PC-3 (cell line): ENCODE measurements at places on chromosomes 6 and 20.

- DNase-seq, result no peak
These were observed 705.5 kb upstream of the MAN1A1 start for GRCh38 chr6:120055071-120055470.

GRCh38 chr6:36629784-36630183 lies 35.6 kb downstream of the SRSF3 start:
- DNase-seq, result no peak

DNA sequence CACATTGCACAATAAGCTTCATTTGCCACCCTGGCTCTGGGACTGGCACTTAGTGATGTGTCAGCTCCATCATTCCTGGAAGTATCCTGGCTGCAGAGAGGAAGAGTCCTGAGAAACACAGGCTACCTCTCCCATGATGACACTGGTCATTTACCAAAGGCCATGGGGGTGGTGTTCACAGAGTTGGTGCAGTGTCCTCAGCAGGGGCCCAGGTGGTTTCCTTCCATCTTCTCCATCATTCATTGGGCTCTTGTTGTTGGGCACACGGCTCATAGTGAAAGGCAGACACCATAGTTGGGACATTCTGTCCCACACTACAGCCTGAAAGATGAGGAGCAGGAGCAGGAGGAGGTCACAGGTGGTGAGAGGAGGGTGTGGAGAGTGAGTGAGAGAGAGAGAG lies 15.8 kb upstream of the CST1 start:
- DNase-seq, result no peak

- DNase-seq, result no peak
These were observed 50.2 kb upstream of the ATXN1 start for GRCh38 chr6:16811277-16811979.

DNA sequence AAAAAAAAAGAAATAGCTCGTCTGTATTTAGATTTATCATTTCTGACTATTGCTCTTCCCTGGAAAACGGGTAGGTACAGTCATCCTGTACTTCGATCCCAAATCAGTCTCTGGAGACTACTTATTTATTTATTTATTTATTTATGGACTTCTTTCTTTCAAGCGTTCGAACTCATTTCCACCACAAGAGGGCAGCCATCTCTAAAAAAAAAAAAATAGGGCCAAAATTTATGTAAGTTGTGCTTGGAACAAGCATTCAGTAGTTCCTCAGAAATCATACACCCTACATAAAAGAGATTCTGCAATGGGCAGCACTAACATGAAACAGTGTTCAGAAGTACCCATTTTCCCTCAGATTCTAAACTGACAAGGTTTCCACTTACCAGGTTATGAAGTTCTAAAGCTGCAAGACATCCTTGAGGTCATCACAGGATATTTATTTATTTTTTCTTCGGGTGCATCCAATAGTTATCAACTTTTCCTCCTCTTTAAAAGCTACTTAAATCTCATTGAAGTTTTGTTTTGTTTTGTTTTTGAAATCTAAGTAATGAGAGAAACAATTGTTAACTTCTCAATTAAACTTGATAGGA lies 1.9 kb upstream of the BMP2 start:
- DNase-seq, result peak; percentile 72

DNA sequence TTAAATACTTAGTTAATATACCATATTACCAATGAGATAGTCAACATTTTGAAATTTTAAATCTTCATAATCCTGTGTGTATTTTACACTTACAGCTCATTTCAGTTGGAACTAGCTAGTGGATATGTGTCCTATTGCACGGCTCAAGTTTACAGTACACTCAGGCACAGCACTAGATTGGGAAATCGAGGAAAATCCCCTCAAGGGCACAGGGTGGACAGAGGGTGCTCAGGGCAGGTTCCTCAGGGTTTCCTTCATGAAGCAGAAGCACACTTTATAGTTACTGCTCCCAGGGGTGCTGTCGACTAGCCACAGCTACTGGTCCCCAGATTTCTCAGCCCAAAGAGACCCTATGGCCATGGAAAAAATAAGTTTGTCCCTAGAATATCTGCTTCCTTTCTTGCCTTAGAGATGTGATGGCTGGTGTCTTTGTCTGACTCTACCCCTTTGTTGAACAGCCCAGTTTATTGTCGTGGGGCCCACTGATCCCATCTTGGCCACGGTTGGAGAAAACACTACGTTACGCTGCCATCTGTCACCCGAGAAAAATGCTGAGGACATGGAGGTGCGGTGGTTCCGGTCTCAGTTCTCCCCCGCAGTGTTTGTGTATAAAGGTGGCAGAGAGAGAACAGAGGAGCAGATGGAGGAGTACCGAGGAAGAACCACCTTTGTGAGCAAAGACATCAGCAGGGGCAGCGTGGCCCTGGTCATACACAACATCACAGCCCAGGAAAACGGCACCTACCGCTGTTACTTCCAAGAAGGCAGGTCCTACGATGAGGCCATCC lies 1.5 kb downstream of the BTN2A1 start:
- no peak for DNase-seq

GRCh38 chr6:137861550-137862337 lies 5.3 kb upstream of the TNFAIP3 start:
- DNase-seq, result no peak

DNA sequence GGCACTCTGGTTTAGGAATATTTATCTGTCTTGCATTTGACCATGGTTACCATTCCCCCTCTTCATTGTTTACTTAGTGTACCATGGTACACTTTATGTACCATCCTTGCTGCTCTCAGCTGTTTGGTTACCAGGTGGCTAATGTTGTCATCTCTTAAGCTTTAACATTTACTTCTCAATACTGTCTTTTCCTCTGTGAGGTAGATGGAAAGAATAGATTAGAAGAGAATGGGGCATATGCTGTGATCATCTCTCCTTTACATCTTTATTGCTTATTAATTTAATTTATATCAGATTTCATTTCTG lies 109.2 kb downstream of the NCOA3 start:
- no peak for DNase-seq

- no peak for DNase-seq
These were observed 5.5 kb upstream of the PSMF1 start for GRCh38 chr20:1112908-1113307.

GRCh38 chr20:23106271-23106851 lies 20.2 kb upstream of the CD93 start:
- peak; percentile 4 for DNase-seq

- DNase-seq, result peak; percentile 48
These were observed 153.8 kb downstream of the ERMARD start for GRCh38 chr6:169905041-169905807.

DNA sequence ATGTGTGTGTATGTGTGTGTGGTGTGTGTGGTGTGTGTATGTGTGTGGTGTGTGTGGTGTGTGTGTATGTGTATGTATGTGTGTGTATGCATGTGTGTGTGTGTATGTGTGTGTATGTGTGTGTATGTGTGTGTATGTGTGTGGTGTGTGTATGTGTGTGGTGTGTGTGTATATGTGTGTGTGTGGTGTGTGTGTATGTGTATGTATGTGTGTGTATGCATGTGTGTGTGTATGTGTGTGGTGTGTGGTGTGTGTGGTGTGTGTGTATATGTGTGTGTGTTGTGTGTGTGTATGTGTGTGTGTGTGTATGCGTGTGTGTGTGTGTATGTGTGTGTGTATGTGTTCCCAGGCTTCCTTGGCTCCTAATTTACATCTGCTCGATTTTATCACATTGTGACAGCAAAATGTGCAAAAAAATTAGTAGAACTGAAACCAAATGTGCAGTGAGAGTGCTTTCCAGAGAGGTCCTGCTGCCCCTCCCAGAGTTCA lies 234.5 kb downstream of the BMP7 start:
- no peak for DNase-seq

DNA sequence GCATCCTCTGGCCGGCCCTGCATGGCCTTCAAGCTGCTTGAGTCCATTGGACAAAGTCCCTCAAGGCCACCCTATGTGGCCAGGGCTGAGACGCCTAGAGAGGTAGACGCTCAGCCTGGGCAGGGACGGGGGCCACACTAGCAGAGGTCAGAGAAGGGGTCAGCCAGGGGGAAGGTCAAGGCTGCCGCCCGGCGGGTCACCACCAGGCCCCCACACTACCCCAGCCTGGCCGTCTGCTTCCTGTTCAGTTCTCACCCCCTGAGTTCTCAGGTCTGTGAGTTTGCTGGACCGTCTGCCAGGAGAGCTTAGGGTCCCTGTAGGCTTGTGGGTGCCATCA lies 37.3 kb downstream of the NTSR1 start:
- DNase-seq, result no peak

- no peak for DNase-seq
These were observed 1.7 kb downstream of the MICAL1 start for GRCh38 chr6:109453594-109454495.

- DNase-seq, result no peak
These were observed 1.6 kb upstream of the RBCK1 start for GRCh38 chr20:406200-407132.

DNA sequence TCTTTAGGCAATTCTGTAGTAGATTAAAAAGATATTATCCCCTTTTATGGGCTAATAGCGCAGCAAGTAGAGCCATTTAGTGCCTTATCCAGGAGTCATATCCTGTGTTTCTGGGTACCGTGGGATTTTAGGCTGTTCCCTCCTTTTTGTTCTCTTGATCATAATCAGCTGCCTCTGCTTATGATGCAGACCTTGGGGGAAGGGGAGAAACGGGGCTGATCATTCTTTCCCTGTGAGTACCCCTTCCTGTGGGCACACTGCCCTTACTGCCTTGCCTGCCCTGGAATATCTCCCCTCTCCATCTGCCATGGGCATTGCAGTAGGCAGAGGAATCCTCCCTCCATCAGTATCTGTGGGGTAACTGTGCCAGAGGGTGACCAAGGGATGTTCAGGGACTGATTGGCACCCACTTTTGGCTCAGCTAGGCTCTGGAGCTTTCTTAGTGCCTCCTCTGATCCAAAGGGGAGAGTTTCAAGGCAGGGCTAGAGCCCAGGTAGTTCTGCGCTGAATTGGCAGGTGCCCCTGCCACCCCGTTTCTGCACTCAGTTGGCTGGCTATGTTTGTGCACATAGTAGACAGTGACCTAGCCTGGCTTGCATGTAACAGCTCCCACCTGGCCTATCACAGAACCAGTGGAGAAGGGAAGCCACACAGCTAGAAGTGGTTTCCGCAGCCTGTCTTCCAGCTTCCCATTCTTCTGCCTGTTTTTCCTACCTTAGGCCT lies 103.3 kb downstream of the FIG4 start:
- DNase-seq, result peak; percentile 77

- DNase-seq, result peak; percentile 54
These were observed 194.8 kb downstream of the COL9A1 start for GRCh38 chr6:70107852-70108629.

GRCh38 chr6:105402090-105402938 lies 568 bp downstream of the PREP start:
- DNase-seq, result peak; percentile 7

DNA sequence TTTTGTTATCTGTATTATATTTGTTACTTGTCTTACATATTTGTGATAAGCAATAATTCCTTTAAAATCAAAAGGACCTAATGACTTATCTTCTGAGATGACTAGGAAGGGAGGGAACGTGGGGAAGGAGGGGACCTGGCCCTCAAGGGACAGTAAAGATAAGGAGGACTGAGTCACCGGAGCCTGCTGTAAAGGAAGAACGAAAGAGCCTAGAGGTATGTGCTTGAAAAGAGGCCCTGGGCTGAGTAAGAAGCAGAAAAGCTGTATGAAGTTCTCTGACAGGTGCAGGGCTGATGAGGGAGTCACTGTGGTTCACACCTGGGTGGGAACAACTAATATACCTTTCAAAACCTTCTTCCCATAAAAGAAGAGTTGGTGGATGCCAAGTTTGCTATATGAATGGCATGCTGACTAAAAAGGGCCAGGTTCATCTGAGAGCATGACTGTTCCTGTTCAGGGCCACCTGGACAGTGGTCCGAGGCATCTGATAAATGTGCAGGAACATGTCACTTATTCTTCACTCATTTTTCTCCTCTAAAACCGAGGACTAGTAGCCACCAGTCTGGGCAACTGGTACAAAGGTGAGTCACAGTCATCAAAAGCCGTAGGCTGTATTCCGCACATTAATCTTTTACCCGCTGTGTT lies 111.3 kb downstream of the TNFAIP3 start:
- peak; percentile 77 for DNase-seq

DNA sequence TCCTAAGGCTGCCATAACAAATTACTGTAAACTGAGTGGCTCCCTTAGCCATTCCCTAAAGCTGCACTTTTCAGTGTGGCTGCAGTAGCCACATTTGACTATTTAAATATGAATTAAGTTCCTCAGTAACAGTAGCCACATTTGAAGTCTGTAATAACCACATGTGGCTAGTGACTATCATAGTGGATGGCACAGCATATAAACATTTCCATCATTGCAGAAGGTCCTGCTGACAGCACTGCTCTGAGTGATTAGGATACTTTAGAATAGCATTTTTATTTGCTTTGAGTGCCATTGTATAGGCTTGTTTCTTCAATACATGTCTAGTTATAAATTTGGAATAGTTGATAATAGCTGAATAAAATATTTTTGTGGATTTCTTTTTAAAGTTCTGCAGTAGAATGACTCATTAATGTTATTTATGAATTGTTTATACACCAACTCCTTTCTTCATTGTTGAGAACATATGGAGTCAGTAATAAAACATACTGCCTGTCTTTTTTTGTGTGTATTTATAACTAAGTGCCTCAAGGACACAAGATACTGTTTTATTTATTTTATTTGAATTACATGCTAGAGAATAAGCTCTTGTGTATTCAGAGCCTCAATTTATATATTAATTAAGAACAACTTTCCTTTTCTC lies 217.2 kb downstream of the CDKAL1 start:
- no peak for DNase-seq

DNA sequence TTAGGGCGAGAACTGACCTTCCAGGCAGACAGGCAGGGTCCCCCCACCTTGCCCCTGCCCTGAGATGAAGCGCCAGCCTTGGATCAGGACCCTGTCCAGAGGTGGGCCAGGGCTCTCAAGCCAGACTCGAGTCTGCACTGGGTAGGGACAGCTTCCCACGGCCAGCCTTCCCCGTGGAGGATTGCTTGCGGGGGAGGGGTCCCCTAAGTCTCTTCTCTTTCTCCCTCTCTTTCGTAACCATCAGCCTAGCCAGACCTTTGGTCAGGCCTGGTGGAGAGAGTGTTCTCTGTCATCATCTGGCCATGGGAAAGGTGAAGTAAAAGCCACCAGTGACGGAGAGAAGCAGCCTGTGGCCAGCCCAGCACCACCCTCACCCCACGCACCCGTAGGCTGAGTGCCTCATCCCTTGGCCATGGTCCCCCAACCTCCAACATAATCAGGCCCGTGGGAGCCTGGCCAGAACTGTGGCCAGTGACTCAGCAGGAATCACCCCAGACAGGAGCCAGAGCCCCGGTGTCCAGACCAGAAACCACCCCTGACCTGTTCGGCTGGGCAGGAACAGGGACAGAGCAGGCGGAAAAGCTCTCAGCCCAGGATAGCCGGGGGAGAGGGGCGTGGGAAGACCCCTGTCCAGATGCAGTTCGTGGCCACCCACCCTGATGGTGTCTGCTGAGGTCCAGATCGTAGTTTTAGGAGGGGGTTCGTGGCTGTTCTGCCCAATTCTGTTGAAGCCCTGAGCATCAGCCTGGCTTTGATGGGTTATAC lies 47.1 kb downstream of the SNAI1 start:
- DNase-seq, result peak; percentile 83

- DNase-seq, result no peak
These were observed 39.7 kb downstream of the BTBD9 start for GRCh38 chr6:38599966-38600550.

GRCh38 chr20:56731476-56731875 lies 102.4 kb downstream of the TFAP2C start:
- no peak for DNase-seq

GRCh38 chr6:128327890-128328289 lies 192.5 kb downstream of the PTPRK start:
- peak; percentile 45 for DNase-seq
